Stimulated activated CD4-positive, alpha-beta T cell treated with anti-CD3 and anti-CD28 coated beads, Interleukin-15, amount 100 ng/mL, for 1 hour (primary cell): ENCODE measurements at places on chromosomes 12 and 14.

- no peak for DNase-seq
Observed at GRCh38 chr14:106803379-106803778, 1277.0 kb downstream of the TMEM121 start.

DNA sequence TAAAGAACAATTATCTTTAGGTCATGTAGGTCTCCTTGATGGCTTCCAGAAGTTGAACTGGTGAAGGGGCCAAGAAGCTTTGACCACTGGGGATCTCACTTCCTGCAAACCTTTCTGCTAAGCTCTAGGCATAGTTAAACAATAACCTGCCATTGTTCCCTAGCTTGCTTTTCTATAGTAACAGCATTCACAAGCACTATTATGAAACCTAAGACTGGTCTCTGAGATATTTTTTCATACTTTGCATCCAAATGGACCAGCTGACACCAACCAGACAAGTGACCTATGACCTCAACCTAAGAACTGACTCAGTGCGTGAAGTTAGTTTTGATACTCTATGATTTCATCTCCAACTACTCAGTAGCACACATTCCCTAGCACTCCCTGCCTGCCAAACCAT, 129.1 kb downstream of the PTPRB start:
- DNase-seq: no peak

- DNase-seq: no peak
Observed at GRCh38 chr12:69105101-69105962, 134.0 kb upstream of the CPSF6 start.

- DNase-seq: no peak
Observed at GRCh38 chr14:65478596-65478995, 66.1 kb downstream of the FUT8 start.

DNA sequence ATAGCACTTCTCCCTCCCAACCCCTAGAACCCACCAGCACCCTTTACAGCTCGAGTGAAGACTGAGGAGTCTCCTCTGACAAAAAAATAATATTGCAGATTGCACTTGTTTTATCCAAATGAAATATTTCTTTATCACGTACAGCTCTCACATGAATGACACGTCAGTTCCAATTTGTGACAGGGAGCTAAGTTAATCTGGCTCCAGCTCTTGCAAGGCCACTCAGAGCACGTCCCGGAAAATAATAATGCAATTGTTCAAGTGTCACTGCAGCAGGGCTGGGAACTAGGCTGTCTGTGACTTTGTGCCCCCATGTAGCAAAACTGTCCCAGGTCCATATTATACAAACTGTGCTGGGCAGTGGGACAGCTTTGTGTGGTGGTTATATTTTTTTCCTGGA, 539.6 kb downstream of the VRK1 start:
- DNase-seq: no peak

- DNase-seq: no peak
Observed at GRCh38 chr12:104662203-104662602, 205.5 kb downstream of the CHST11 start.

- DNase-seq: no peak
Observed at GRCh38 chr12:6853626-6854025, 1.7 kb downstream of the USP5 start.

DNA sequence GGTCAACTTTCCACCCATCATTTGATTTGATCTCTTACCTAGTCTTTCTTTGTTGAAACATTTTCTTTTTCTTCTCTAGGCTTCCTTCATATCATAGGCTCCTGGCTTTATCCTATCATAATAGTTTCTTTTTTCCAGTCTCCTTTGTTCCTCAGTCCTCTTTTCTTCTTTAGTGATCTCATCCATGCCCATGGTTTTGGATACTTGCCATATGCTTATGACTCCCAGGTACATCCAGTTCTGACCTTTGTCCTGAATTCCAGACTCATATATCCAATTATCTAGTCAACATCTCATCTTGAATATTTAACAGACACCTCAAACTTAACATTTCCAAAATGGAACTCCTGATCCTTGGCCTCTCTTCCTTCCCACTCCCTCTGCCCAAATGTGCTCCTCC, 36.1 kb upstream of the KRAS start:
- no peak for DNase-seq

DNA sequence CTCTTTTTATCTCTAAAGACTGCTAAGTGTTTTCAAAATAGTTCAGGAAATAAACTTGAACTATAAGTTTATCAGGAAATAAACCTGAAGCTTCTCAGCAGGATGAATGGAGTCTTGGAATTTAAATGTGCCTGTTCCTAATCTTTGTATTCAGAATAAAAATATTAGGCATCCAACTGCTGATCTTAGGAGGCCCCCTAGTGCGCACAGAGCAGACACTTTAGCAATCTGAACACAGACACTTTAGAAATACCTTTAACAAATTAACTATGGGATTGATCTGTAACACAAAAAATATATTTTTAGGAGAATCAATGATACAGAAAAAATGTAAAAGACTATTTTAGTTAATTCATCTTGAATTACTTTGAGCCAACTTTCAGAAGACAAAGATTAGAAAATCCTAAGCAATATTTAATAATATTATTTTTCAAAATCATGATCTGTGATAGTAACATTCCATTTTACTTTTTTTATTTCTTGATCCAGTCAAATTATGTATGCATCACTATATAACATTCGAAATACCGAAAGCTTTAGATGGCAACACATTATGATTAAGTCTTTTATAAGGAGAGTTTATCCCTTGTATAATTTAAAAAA, 80.9 kb downstream of the SLC41A2 start:
- no peak for DNase-seq

DNA sequence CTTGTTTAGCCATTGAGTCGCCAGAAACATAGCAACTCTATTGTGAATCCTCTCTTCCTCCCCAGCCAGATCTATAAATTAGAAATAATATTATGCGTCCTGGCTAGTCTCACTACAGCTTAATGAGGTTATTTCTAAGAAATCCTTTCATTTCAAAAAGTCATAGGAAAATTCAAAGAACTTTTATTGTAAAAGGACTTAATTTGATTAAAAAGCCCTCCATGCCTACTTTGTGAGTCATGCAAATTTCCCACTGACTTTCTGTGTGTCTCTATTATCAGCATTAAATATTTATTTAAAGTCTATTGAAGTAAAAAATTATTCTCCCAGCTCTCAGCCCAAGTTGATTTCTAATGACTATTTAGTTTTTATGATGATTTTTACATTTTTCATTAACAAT, 160.7 kb downstream of the PHLDA1 start:
- no peak for DNase-seq

DNA sequence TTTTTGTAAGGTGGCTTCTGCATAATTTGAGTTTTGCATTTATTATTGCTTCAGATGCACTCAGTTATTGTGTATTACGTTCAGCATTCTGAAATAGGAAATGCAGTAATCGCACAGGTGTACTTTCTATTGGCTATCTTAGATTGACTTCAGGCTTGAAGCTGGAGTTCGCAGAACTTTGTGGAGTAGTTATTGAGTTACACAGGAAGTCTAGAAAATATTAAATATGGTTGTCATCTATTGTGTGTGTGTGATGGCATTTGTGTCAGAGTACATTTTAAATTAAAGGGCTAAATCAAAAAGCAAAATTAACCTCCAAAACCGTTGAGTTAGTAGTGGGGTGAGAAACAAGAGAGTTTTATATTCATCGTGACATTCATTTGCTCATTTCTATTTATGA, 2.7 kb downstream of the ARID2 start:
- no peak for DNase-seq

- no peak for DNase-seq
Observed at GRCh38 chr12:22037947-22038346, 8.1 kb upstream of the CMAS start.

DNA sequence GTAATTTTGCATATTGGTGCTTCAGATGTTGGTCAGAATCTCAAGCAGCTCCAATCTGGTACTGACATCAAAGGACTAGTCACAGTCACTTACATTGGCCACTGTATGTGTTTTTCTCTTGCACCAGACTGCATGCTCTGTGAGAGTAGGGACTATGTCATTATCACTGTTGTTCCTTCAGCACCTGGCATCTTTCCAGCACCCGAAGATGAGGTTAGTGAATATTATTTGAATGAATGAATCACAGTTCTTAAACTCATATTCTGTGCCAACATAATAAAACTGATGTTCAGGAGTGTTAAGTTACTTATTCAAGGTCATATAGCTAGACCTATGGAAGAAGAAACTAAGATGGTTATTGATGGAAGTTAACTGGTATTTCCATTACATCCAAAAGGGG, 204.5 kb upstream of the TBX3 start:
- DNase-seq: no peak

DNA sequence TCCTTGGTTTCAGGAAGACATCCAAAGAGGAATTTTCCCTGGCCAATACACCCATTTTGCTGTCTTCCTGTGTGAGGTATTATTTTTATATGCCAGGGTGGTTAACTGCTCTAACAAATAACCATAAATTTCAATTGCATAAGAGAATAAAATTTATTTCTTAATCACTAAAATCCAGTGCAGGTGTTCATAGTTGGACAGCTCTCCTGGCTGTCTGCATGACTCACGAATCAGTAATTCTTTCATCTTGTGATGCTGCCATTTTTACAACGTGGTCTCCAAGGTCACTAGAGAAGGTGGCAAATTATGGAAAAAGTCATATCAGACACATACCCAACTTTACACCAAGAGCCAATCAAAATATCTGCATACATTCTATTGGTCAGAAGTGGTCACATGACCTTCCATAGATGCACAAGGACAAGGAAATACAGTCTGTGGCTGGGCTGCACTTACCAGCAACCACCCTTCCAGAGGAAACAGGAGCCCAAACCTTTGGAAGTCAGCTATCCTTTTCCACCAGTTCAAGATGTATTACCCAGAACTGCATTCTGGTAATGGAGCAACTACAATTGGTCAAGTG, 193.5 kb upstream of the PLEKHG7 start:
- DNase-seq: no peak

- DNase-seq: no peak
Observed at GRCh38 chr14:68522510-68523325, 270.1 kb downstream of the ZFP36L1 start.

DNA sequence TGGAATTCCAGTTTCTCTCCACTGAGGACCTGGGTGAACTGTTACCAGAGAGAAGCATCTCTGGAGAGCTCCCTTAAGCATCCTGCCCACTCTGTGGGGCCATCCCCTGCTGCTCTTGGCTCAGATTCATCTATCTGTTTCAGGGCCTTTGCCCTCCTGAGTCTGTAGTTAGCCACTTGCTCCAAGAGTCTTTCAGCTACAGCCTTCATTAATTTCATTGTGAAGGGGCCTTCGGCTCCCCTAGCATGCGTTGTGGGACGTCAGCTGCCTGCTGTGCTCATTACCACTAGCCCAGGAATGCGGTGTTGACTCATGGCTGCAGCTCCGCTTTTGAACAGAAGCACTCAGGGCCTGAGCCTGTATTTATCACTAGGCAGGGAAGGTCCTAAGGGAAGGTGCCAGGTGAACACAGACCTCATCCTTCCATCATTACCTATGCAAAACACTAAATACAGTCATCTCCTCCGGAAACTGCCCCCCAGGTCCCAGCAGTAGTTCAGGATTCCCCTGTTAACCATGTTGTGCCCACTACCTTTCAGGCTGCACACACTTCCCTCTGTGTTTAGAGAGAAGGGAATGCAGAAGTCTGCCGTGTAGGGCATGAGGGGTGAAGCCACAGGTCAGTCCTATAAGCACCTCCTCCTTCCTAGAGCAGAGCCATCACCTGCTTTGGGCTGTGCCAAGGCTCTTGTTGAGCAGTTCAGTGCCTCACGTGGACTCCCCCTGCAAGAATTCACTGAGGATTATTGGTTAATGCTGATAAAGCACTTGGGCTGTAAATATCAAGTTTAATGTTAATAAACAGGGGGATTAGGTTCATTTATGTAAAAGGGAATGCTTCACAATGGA, 191.4 kb downstream of the CACNA1C start:
- DNase-seq: no peak

GRCh38 chr12:12521044-12521485, 41.6 kb downstream of the DUSP16 start:
- DNase-seq: no peak

DNA sequence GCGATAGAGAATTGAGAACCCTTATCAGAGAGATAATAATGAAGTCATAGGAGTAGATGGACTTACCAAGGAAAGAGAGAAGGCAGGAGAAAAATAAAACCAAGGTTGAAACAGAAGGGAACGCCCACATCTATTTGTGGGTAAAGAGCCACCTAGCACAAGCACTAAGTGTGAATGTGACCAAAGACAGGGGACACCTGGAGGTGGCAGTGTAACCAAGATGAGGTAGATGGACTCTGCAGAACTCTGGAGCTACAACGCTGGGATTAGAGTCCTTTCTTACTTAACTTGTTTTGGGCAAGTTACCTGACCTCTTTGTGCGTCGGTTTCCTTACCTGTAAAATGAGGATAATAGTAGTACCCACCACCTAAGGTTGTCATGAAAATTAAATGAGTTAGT, 101.9 kb downstream of the SLC5A8 start:
- DNase-seq: no peak

DNA sequence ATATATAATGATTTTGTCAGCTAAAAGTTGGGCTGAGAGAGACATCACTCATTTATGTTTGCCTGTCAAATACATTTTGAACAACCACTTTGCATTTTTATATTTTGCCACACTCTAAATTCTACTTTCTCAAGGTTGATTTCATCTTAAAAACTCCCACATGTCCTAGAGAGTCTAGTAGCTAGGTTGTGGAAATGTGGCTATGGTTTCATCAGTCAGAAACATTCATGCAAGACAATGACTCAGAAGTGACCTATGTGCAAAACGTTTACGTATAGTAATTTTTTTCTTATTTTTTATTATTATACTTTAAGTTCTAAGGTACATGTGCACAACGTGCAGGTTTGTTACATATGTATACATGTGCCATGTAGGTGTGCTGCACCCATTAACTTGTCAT, 27.4 kb upstream of the PRKD1 start:
- DNase-seq: no peak

GRCh38 chr12:132362996-132363660, 33.7 kb upstream of the GALNT9 start:
- no peak for DNase-seq

DNA sequence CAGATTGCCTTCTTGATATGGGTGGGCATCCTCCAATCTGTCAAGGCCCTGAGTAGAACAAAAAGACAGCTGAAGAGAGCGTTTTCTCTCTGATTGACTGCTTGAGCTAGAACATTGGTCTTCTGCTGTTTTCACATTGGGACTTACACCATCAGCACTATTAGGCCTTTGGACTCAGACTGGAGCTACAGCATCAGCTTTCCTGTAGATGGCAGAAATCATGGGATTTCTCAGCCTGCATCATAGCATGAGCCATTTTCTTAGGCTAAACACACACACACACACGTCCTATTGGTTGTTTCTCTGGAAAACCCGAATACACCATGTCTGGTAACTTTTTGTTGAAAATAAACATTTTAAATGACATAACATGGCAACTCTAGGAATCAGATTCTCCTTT, 15.8 kb upstream of the PPM1A start:
- no peak for DNase-seq

- DNase-seq: no peak
Observed at GRCh38 chr12:23359975-23360701, 589.3 kb downstream of the SOX5 start.

GRCh38 chr14:99687284-99688209, 3.4 kb downstream of the CYP46A1 start:
- DNase-seq: no peak

GRCh38 chr14:71680736-71681387, 251.4 kb upstream of the RGS6 start:
- DNase-seq: no peak

- no peak for DNase-seq
Observed at GRCh38 chr14:102424923-102425322, 62.2 kb downstream of the TECPR2 start.

GRCh38 chr14:64764641-64765520, 60.7 kb downstream of the PLEKHG3 start:
- peak; percentile 45 for DNase-seq

GRCh38 chr12:52255926-52256583, 18.4 kb upstream of the KRT86 start:
- no peak for DNase-seq
